ENCODE measurements at places on chromosomes 11 and 22.

DNA sequence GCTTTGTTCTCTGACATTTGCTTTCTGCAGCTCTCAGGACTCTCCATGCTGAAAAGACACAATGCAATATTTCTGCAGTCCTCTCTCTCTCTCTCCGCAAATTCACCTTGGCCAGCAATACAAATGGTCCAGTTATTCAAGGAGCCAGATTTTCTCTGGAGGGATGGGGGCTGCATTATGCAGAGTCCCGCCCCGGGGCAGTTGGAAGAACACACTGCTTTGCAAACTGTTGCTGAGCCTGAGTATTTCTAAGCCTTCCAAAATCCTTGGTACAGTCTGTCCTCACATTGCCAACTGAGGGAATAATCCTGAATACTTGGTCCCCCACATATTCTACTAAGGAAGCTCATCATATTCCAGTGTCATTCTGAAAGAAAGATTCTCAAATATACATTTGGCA, 94.3 kb upstream of the ZC3H12C start:
- DNase-seq: peak; percentile 46

GRCh38 chr22:39563571-39564428, 6.8 kb upstream of the CACNA1I start:
- DNase-seq: no peak

DNA sequence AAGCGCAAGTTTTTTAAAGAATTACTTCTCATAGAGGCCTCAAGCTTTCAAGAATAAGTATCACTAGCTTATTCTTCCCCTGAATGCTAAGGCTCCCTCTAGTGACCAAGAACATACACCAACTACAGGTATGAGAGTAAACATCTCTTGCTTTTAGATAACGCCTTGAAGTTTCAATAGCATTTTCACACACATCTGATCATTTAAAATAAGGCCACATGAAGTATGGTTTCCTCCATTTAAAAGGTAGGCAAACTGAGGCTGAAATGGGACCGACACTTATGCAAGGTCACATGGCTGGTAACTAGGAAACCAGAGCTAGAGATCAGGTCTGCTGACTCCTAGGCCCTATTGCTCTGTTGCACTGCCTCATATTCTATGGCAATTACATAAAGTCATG, 66.5 kb downstream of the CCDC34 start:
- no peak for DNase-seq

DNA sequence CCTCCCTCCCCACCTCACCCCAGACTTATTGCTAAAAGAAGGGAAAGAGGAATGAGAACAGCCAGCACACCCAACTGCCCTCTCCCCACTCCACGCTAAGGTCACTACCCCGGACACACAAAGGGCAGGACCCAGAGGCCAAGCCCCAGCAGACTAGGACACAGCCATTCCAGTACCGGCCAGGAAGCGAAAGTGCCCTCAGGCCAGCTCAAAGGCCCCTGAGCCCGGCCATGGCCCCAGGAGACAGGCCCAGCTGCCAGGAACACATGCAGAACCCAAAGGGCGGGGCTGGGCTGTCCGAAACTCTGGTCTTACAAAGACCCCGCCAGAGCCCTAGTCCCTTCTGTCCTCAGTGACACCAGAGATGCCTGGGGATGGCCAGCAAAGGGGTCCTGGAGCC, 5.5 kb downstream of the RCOR2 start:
- no peak for DNase-seq

- no peak for DNase-seq
Measured at GRCh38 chr11:74770456-74770855, 21.8 kb downstream of the RNF169 start.

DNA sequence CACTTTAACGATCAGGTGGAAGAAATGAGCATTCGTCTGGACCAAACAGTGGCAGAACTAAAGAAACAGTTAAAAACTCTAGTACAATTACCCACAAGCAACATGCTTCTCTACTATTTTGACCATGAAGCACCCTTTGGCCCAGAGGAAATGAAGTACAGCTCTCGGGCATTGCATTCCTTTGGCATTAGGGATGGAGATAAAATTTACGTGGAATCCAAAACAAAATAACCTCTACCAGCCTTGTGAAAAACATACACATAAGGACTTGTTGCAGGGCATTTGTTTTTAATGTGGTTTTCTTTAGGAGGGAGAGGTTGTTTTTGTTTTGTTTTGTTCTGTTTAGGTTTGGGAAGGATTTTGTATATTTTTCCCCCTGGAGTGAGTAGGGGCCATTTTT, 14.2 kb upstream of the TECTA start:
- no peak for DNase-seq

- no peak for DNase-seq
Measured at GRCh38 chr11:124534051-124534450, 9.4 kb downstream of the OR8B12 start.

DNA sequence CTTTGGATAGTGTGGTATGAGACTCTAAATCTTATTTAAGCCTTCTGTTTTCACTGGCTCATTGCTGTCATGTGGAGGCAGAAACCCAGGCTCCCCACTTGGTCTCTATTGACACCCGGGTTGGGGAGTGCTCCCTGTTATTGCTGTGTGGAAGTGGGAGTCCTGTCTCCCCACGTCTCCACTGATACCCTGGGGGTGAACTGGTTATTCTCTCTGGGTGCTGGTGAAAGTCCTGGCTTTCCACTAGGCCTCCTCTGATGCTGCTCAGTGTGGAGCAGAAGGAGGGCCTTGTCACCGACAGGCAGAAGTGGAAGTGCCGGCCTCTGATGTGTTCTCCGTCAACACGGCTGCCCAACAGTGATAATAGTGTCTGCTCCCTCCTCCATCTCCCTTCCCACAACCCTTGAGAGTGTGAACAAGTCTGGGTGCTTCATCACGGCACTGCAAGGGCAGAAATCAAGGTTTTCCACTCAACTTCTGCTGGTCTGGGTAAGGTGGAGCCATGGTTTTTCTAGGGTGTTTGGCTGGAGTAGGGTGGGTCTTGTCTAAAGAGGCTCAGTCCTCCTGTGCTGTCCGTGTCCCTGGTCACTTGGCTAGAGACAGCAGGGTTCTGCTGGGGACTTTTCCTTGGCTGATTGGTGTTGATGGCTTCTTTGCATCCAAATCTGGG, 240.7 kb upstream of the B3GAT1 start:
- DNase-seq: no peak

GRCh38 chr11:10327254-10327653, 22.4 kb downstream of the ADM start:
- DNase-seq: no peak

GRCh38 chr11:86678296-86678695, 5.9 kb upstream of the ME3 start:
- DNase-seq: peak; percentile 29

DNA sequence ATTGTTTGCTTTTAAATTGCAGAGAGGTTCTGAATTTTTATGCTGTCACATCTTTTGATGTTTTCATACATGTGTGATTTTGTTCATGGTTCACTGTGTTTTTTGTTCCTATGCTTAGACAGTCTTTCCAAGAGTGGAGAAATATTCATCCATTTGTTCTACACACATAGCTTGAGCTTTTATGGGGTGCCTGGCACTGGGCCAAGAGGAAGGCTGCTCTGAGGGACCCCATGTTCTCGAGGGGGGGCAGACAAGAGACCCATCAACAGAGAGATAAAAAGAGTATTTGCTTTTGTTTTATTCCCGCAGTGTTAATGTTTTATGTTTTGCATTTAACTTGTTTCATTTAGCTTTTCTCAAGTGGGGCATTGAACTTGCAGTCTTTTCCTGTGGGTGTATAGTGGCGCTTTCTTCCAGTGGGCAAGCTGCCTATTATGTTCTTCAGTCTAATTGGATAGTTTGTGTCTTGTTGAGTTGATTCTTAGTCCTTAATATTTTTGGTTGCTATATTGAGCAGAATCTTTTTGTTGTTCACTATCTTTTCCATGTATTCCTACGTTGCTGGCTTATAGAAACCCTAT, 57.7 kb downstream of the CABIN1 start:
- peak; percentile 7 for DNase-seq

Measured in brain (organoid and tissue), 16 donors.